Right renal pelvis (tissue), 4 donors: ENCODE measurements at places on chromosomes 3 and 15.

- no peak for DNase-seq
These were observed 14.8 kb downstream of the CRYGS start for GRCh38 chr3:186529201-186529999.

DNA sequence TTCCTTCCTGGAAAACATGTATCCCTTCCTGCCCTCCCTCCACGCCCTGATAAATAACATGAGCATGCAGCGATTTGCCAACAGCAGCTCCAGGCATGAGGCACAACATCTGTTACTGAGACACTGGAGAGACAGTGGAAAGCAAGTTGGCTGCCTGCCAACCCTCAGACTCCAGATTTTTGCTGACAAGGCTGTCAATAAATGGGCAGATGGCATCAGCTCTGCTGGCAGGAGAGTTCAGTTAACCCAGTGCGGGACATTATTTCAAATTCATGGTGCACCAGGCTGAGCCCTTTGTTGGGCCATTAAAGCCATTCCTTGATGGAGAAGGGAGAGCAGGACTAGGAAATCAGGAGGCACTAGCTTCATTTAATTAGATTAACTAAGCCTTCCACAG, 293.3 kb downstream of the MEX3B start:
- DNase-seq = no peak

DNA sequence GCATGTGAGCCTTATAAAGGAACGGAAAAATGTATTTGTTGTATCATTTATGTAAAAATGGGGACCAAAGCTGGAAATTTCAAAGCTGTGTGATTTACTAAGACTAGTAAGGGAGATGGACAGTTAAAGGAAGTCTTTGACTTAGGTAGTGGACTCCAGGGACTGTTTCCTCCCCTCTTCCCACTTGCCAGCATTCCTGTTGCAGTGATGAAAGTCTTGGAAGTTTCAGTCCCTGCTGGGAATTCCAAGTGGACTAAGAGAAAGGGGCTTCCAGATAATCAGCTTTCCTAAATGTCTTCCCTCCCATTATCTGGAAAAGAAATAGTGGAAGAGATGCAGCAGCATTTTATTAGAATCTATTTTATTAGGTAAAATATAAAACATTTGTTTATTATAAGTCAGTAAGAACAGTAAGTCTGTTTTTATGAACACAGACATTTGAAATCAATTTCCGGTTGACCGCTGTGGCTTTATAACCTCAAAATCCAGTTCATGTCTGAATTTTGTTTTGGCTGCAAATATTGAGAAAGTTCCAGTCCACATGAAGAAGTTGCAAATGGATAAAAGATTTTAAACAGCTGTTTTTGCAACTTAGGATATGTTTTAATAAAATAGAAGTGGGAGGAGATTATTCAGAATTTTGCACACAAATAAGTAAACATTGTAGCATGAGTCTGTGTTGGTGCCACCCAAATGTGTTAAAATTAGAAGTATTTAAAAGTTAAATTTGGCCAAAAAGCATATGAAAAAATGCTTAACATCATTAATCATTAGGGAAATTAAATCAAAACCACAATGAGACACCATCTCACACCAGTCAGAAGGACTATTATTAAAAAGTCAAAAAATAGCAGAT, 141.8 kb downstream of the IL20RB start:
- DNase-seq = no peak

DNA sequence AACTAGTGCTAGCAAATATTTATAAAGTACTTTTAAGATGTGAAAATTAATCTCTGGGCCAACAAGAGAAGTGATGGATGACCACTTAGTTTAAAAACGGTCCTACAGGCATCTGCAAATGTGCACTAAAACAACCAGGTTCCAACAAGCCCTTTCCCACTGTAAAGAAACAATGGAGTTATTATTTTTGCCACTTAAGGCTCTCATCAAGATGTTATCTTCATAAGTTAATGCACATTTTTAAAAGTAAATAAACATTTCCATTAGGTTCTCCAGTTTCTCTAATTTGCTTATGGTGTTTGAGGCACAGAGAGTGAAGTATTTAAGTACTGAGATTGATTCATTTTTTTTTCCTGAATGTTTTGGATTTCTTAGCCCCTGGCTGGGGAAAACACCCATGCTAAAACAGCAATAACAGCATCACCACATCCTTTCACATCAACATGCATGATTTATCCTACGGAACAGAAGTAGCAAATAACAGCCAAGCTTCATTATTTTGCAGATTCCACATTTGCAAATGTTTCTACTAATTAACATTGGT, 20.8 kb downstream of the ABI3BP start:
- no peak for DNase-seq

- DNase-seq = no peak
These were observed 65.9 kb downstream of the SLCO2A1 start for GRCh38 chr3:133963657-133964396.

GRCh38 chr3:87246662-87247429, 19.7 kb downstream of the CHMP2B start:
- no peak for DNase-seq

- DNase-seq = no peak
These were observed 5.6 kb upstream of the LRRC34 start for GRCh38 chr3:169818316-169818715.

DNA sequence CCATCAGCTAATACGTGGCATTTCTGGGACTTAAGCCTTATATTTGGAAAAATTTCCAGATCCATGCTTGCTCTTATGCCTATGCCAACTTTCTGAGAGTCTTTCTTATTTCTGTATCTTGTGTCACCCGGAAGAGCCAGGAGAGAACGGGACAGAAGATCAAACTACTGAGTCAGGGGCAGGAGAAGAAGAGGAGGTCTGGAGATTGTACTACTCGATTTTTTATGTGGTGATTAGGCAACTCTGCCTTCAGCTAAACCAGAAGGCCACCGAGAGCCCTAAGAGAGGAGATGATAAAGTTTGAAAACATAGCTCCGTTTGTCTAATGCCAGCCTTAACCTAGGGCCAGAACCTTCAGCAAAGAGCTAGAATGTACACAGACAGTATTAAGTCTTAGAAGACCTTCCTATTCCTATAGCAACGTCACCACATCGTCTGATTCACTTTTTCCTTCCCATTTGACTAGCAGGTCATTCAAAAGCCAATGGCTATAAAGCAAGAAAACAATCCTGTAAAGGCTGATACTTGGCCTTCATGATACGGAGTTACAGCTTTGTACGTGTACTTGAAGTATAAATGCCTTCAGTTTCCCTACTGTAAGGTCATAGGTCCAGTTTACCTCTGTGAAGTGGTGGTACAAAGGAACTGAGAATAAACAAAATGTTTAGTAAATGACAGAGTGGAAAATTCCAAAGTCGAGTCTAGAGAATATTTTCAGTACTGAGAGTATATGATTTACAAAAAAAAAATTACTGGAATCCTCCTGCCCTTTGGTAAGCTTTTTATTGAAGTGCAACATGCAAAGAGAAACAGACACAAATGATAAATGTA, 96.1 kb upstream of the ICE2 start:
- no peak for DNase-seq

DNA sequence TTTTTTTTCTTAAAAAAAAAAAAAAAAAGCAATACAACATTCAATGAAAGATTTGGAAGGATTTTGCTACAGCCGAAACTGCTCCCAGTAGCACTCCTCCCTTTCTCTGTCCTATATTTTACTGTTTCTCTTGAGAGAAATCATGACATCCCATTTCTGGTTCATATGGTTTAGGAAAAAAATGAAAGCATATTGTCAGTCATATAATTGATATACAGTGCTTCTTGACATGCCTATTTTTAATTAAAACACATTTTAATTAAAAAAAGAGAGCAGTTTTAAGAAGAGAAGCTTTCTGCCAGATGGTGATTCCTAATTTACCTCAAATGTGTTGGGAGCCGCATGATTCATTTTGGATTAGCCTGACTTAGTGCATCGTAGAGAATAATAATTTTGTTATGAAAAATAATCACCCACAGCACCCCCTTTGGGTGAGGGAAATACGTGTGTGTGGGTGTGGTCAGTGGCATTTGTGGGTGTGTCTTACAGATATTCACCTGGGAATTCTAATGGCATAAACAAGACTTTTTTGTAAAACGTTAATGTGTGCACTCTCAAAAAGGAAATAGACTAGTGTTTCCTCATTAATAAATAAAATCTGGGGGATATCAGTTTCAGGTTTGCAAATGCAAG, 544.5 kb downstream of the MFSD1 start:
- DNase-seq = no peak

DNA sequence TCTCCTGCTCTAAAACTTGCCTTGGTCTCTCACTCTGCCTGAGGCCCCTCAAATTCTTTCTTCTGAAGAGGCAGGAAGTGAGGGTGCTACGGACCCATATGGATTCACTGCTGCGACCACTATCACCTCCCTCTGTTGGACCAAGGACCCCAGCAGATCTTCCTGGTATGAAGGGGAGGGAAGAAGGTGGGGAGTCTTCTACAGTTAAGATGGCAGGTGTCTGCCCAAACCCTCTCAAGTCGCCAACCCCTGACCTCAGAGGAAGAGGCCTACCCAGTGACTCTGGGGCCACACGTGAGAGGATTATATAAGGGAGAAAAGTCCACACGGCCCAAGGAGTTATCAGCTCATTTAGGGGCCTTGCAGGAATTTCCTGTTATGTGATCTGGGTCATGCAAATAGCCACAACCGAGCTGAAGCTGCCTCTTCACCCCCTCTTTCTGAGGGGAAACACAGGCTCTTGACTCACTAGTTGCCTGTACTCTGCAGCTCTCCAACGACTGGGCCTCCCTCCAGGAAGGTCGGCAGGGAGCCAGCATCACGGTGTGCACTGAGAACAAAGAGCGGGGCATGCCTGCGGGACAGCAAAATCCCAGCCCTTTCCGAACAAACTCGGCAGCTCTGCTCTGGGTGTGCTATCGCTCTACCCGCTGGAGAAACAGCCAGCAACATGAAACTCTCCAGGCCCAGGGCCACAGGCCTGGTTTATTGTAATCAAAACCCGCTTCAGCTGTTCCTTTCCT, 116.0 kb downstream of the XXYLT1 start:
- peak; percentile 61 for DNase-seq

DNA sequence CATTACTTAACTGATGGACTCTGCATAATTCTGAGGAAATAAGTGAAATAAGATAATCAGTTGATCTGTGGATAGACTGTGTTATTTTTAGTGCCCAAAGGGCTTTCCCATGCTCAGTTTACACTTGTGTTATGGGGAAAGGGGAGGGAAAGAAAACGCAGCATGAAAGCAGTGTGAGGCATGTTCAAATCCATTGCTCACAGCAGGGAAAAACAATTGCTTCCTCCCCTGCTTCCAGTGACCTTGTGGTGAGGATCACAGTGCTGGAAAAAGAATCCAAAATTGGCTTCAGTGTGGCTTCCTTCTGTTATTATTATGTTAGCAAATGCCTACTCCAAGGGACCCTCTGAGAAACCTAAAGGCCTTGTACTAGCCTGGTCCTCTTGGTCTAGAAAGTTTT, 285.1 kb upstream of the CDIN1 start:
- no peak for DNase-seq

DNA sequence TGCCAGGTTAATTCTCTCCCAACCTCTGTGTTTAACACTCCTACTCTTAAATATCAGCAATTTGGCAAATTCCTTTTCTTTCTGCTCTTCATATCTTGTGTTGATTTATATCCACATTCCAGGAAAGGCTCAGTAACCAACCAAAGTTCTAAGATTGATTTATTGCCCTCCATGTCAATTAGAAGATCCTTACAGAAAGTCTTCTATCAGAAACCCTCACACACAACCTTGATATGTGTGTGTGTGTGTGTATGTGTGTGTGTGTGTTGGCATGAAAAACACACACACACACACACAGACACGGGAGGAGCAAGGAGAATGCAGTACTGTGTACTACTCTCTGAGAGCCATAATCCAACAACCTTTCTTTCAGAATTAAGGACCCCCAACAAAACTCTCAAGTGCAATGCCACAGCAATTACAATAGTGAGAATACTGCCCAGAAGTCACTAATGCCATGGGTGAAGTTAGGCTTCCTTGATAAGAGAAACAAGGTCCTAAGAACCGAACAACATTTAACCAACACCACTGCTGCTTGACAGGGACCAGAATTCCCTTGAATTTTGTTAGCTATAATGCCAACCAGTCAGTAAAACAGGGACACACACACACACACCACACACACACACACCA, 1.1 kb downstream of the LSAMP start:
- DNase-seq = no peak

GRCh38 chr15:73681856-73682599, 2.2 kb upstream of the CD276 start:
- DNase-seq = no peak

GRCh38 chr15:63374686-63375520, 6.7 kb downstream of the CA12 start:
- DNase-seq = no peak

GRCh38 chr3:52429031-52429430, 15.9 kb downstream of the SEMA3G start:
- no peak for DNase-seq

- DNase-seq = no peak
These were observed 41.1 kb upstream of the APH1B start for GRCh38 chr15:63236272-63236671.

DNA sequence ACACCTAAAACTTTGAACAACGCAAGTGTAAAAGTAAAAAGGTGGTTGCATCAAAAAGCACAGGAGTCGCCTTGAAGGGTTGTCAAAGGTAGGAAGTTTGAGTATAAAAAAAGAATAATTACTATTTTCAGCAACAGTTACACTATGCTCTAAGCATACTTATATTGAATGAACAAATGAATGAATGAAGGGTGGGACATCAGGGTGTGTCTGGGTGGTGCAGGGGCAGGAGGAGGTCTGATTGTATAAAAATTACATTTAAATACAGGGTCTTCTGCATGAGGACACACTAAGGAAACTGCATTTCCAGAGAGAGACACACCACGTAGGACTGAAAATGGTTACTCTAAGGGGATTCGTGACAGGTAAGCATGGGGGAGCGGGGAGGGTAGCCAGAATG, at the start of gene ARGFX:
ARGFX (plus strand) TSS at position 301 of the 400 bp plus-strand sequence. CDS start 2,765 bp downstream, outside the sequence.
- no peak for DNase-seq

DNA sequence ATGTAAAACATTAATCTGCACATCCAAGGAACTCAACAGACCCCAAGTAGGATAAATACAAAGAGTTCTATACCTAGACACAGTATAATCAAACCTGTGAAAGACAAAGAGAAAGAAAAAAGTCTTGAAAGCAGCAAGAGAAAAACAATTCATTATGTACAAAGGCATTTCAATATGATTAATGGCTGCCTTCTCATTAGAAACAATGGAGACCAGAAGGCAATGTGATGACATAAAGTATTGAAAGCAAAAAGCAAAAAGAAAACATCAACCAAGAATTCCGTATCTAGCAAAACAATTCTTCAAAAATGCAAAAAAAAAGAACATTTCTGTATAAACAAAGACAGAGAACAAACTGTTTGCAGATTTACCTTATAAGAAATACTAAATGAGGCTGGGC, 81.1 kb downstream of the XXYLT1 start:
- no peak for DNase-seq
